ENCODE measurements at places on chromosomes 11 and 22. TPM values are rescaled to one million over a fixed set of nuclear protein-coding genes. Genes with fewer than 3 reads are reported as not detected.

- no peaks in the 10 kb centered on the region for H3K27me3 ChIP-seq
- H3K27ac ChIP-seq: no peak overlapping the region
- H3K4me3 ChIP-seq: no peak overlapping the region
- no peaks in the 10 kb centered on the region for H3K36me3 ChIP-seq
- DNase-seq: peak; percentile 76
- no peaks in the 10 kb centered on the region for H3K4me1 ChIP-seq
Measured at GRCh38 chr11:17354601-17354991, 3.0 kb downstream of the NCR3LG1 start.

GRCh38 chr22:45576730-45577464, 74.2 kb downstream of the FBLN1 start:
- DNase-seq: no peak
- no peak overlapping the region for H3K27ac ChIP-seq
- no peak overlapping the region for H3K4me3 ChIP-seq
- H3K4me1 ChIP-seq: peaks cover 9% of the 10 kb centered on the region
- peaks cover 27% of the 10 kb centered on the region for H3K27me3 ChIP-seq

GRCh38 chr11:74691755-74692154, 39.5 kb downstream of the CHRDL2 start:
- no peak overlapping the region for H3K4me3 ChIP-seq
- no peaks in the 10 kb centered on the region for H3K36me3 ChIP-seq
- no peaks in the 10 kb centered on the region for H3K27me3 ChIP-seq
- peaks cover 6% of the 10 kb centered on the region for H3K4me1 ChIP-seq

Gene SLC37A2
- total RNA-seq: 20.6 TPM

GRCh38 chr11:71165771-71166170, 86.6 kb downstream of the SHANK2 start:
- no peak for DNase-seq
- no peaks in the 10 kb centered on the region for H3K27me3 ChIP-seq
- no peak overlapping the region for H3K4me3 ChIP-seq

DNA sequence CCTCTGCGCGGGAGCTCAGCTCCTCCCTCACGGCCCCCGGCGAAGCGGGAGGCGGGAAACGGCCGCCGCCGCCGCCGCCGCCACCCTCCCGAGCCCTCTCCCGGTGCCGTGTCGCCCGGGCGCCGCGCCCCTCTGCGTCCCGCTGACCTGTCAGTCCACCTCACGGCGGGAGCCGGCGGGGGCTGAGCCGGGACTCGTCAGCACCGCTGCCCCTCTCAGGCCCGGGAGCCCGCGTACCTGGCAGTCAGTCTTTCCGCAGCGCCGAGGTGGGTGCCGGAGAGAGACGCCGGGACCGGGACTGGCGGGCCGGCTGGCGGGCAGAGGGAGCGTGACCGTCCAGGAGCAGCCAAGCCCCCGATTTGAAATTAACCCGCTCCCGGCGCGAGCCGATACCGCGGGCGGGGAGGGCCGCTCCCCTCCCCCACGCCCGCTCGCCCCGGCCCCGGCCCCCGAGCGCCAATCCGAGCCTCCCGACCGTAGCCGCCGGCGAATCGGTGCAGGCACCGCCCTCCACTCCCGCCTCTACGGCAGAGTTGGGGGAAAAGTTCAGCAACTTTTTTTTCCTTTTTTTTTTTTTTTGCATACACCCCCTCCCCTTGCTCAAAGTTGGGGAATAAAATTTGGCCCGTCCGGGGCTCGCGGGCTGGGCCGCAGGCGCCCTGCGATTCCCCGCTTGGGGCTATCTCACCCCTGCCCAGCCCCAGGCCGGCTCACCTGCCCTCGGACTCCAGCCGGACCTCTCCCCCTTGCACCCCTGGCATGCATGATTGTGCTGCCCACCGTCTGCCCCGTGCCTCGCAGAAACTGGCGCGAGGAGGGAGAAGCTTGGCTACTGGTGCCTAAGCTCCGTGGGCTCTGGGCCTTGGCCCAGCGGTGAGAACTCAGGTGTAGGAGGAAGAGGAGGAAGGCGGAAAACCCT, 774 bp upstream of the E2F8 start:
- H3K27ac ChIP-seq: no peak overlapping the region
- peak; percentile 49 for DNase-seq
- H3K36me3 ChIP-seq: no peaks in the 10 kb centered on the region
- H3K27me3 ChIP-seq: peaks cover 53% of the 10 kb centered on the region

Gene TLCD5
- total RNA-seq: not detected

- H3K27ac ChIP-seq: peak overlapping the region; percentile 14
- no peak for DNase-seq
- H3K4me1 ChIP-seq: peaks cover 34% of the 10 kb centered on the region
- H3K36me3 ChIP-seq: no peaks in the 10 kb centered on the region
Measured at GRCh38 chr11:34345991-34346480, 11.8 kb downstream of the ABTB2 start.

- H3K4me1 ChIP-seq: peaks cover 46% of the 10 kb centered on the region
- H3K27ac ChIP-seq: no peak overlapping the region
- no peak overlapping the region for H3K4me3 ChIP-seq
- no peaks in the 10 kb centered on the region for H3K27me3 ChIP-seq
- no peak for DNase-seq
Measured at GRCh38 chr22:42298746-42299145, 28.3 kb upstream of the TCF20 start.

GRCh38 chr11:87148749-87149148, 111.0 kb downstream of the TMEM135 start:
- no peak overlapping the region for H3K27ac ChIP-seq
- no peak for DNase-seq
- no peaks in the 10 kb centered on the region for H3K36me3 ChIP-seq
- no peaks in the 10 kb centered on the region for H3K27me3 ChIP-seq
- H3K4me3 ChIP-seq: no peak overlapping the region
- no peaks in the 10 kb centered on the region for H3K4me1 ChIP-seq

DNA sequence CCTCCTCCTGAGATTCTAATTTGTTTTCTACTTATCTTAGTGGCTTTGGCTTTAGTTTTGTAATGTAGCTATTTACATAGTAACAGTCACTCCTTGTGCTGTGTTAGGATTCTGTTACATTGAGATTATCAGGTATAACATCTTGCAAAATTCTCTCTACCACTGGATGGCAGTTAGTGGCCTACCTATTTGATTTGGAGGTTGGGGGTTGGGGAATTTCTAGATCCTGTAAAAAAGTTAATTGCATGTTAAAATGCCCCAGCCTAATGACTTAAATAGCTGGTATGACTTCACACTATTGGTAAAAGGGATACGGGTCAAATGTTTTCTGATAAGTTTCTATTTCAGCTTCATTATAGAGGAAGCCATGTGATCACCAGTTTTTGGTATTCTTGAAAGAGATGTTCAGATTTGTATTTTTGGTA, 2.8 kb downstream of the GRK3 start:
- peaks cover 19% of the 10 kb centered on the region for H3K4me1 ChIP-seq
- DNase-seq: no peak
- H3K4me3 ChIP-seq: no peak overlapping the region
- H3K27me3 ChIP-seq: peaks cover 29% of the 10 kb centered on the region

Gene KCNJ4
- not detected for total RNA-seq

Gene CSF2RB
- total RNA-seq: 2.7 TPM
